Posterior cingulate gyrus (tissue), 11 donors: ENCODE measurements at places on chromosomes 11 and 22.

- DNase-seq = no peak
These were observed 3.9 kb downstream of the LRRC10B start for GRCh38 chr11:61512435-61512834.

DNA sequence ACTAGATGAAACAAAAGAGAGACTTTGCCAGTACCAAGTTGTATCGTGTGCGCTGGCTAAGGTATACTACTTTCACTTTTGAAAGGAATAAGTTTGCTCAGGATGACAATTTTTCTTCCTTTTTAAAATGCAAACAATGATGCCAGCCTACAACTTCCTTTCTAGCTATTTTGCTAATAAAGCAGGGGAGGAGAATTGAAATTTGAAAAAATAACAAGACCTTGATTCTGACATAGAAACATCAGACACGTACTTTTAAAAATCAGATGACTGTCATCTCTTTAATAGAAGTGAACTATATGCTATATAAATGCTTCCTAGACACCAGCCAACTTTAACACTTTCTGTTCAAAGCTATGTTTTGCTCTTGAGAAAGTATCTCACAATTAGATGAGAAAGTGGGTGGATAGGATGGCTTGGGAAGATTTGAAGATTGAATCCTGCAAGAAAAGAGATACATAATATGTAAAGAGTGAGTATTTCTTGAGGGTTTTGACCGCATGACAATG, 41.7 kb upstream of the BLID start:
- DNase-seq = no peak

- DNase-seq = no peak
These were observed 228.3 kb downstream of the KIRREL3 start for GRCh38 chr11:126772267-126772666.

GRCh38 chr11:133149698-133150097, 382.6 kb downstream of the OPCML start:
- no peak for DNase-seq

DNA sequence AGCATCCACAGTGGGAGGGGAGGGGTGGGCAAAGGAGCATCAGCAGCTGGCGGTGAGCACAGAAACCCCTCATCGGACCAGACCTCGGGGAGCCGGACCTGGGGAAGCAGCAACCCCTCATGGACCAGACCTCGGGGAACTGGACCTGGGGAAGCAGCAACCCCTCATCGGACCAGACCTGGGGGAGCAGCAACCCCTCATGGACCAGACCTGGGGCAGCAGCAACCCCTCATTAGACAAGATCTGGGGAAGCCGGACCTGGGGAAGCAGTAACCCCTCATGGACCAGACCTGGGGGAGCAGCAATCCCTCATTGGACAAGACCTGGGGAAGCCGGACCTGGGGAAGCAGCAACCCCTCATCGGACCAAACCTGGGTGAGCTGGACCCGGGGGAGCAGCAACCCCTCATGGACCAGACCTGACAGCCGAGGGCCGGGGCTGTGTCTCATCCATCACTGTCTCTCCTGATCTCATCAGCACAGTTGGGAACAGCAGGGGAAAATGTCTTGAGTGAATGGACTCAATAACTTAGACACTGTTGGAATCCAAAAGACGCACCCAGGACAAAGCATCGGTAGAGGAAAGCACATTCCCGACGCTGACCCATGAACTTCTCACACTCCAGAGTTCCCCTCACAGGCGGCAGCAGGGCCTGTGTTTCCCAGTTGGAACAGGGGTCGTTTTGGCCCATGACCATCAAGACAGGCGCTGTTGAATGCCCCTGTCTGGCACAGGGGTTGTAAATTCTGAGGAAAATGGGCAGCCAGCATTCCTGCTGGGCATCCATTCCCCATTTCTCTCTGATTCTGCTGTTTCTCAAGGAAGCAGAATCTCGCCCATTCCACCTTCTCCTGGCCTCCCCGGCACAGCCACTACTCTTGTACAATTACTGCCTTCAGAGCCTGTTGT, 1494.6 kb downstream of the TBC1D22A start:
- no peak for DNase-seq

GRCh38 chr22:40594924-40595323, 41.6 kb downstream of the MRTFA start:
- DNase-seq = no peak

GRCh38 chr11:108037636-108038035, 28.9 kb downstream of the CUL5 start:
- DNase-seq = no peak

GRCh38 chr22:42805016-42805997, 51.8 kb downstream of the ARFGAP3 start:
- no peak for DNase-seq

- DNase-seq = no peak
These were observed 10.0 kb upstream of the TREH start for GRCh38 chr11:118689503-118689851.

DNA sequence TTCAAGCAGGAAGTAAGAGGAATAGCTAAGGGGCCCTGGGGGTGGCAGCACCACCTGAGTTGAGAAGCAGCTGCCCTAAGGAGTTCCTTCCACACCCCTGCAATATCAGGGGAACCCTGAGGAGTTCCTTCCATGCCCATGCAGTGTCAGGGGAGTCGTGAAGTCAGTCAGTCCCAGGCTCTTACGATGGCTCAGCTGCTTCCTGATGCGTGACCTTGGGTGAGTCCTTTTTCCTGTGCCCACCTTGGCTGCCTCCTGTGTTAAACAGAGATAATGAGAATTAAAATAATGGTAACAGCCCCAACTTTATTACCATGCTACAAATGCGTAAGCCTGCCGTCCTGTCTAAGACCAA, 181.1 kb downstream of the MIAT start:
- DNase-seq = no peak

- no peak for DNase-seq
These were observed 82.1 kb downstream of the CECR2 start for GRCh38 chr22:17451316-17451715.

DNA sequence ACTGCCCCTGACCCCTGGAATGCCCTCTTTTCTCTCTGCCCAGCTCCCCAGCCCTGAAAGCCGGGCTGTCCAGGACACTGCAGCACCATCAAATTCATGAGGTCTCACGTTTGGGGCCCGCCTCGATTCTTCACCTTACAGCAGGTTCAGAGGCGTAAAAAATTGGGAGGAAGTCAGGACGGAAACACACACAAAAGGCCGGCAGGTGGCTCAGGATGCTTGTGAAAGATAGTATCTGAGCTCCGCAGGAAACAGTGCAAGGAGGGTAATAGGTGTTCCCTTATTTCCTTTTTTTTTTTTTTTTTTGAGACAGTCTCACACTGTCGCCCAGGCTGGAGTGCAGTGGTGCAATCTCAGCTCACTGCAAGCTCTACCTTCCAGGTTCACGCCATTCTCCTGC, 4.1 kb downstream of the RFPL2 start:
- no peak for DNase-seq

GRCh38 chr11:70517988-70518907, 119.9 kb downstream of the CTTN start:
- DNase-seq = peak; percentile 80

DNA sequence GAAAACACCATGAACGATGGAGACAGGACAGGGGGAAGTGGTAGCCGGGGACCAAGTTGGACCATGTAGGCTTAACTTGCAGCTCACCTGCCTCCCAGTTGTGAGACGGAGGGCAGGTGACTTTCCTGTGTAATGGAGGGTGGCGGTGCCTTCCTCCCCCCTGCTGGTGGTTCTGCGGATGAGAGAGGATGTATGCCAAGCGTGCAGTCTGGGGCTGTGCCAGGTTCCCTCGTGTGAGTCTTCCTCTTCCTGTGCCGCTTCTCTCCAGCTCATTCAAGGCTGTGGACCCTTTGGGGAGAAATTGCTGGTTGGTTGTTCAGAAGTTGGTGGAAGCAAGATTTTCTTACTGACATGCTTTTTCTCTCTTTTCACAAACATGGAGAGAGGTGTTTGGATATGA, 35.1 kb downstream of the MPPED1 start:
- DNase-seq = no peak

DNA sequence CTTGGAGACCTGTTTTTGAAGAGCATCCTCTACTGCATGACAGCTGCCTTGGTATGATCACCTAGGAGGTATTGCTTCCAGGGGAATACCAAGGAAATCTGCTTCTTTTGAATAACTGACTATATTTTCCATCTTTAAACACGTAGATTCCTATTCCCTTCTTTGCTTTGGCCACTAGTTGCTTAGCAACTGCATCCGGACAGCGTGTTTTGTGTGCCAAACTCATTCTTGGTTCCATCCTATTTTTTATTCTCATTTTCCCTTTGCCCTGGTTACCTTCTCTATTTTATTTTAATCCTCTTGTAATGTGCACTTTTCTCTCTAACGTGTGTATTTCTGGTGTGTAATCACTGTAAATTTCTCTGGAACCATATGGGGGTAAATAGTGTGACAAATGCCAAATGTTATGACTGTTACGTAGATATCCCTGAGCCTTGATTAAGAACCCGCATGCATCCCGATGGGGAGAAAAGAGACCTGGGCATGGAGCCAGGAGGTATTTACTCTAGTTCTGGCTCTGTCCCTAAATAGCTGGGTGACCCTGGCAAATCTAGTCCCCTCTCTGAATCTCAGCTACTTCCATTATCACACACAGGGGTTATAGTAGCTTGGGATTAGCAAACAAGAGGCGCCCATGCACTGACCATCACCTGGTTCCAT, 241.7 kb downstream of the MIAT start:
- DNase-seq = no peak

DNA sequence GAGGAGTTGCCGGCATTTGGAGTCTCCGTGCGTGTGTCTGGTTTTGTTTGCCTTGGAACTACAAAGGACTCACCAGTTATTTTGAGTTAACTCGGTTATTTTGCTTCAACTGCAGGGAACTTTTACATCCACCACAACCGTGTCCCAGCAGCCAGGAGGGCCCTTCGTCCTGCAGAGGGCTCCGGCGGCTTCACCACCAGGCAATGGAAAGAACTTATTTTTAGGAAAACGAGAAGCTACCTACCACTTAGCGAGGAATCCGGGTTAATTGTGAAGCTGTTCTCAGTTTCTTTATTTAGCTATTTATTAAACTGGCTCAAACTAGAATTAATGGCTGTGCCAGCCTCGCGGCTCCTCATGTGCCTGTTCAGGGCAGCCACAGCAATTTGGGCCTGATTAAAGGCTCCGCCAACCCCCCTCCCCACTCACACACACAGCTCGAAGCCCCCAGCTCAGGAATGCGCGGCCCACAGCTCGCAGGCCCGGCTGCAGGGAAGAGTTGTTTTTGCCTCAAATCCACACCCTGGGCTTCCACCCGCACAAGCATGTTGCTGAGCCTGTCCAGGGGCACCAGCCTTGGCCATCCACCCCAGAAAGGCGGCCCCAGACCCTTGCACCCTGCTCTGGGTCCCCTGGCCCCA, 55.9 kb upstream of the FGF3 start:
- DNase-seq = no peak

DNA sequence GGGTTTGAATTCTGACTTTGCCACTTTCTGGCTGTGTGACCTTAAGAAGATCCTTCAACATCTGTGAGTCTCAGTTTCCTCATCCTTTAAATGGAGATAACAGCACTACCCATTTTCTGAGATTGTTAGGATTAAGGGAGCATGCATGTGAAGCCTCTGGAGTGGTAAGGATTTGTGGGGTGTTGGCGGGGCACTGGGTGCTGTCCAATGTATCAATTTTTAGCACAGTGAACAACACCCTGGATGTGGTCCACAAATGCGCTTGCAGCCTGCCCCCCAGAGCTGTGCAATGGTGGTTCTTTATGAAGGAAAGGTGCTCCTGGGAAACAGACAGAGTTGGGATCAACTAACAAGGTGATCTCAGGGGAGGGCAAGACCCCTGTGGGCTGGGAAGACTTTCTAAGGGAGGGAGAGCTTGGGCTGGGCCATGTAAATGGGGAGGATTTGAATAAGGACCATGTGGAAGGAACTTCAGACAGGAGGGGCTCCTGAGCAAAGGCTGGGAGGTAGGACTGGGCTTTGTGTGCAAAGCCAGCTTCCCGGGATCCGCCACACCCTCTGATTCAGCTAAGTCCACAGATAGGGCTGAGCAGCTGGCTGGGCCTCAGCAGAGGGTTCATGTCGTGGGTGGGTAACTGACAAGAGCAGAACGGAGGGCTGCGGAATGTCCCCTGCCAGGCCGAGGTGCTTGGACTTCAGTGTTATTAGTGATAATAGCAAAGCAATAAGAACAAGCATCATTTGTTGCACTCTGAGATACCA, 22.7 kb upstream of the RASD2 start:
- peak; percentile 44 for DNase-seq
